ENCODE measurements at places on chromosomes 6 and 20.

GRCh38 chr6:36289281-36289878, 19.5 kb downstream of the PNPLA1 start:
- no peak for DNase-seq

DNA sequence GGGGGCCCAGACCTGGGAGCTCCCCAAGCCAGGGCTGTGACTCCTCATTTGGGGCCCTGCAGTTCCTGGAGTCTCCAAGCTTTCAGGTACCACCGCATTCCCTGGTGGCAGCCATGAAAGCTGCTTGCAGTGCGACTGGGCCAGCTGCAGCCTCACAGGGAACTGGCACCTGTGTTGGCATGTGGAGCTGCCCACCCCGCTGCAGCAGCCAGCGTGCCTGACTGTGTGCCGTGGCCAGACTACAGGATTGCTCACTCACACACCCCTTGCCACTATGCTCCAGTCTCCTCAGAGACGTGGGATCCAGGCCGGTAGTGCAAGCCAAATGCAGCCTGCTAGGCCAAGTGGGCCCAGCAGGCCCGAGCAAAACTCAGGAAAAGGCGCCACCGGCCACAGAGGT, 450.7 kb downstream of the COL12A1 start:
- no peak for DNase-seq

GRCh38 chr6:15819226-15819625, 156.4 kb upstream of the DTNBP1 start:
- DNase-seq, result no peak

GRCh38 chr6:99016355-99016754, 68.6 kb upstream of the FBXL4 start:
- no peak for DNase-seq

DNA sequence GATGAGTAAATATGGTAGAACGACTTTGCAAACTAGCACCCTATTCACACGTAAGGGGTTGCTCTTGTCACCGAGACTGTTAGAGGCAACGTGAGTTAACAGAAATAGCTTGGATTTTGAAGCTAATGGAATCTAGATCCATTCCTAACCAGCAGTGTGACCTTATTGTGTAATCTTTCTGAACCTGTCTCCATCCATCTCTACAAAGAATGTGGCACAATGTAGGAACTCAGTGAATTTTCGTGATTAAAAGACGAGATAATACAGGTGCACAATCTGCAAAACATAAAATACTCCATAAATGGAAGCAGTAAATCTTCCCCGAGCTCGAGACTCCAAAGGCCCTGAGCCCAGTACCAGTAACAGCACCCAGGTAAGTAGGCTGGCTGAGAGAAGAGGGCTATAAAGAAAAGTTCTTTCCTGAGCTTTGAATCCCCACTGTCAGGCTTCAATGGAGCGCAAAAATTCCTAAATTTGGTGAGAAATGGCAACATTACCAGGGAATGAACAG, 801 bp upstream of the KIFC1 start:
- DNase-seq, result no peak

GRCh38 chr6:3386374-3386857, 70.4 kb downstream of the SLC22A23 start:
- DNase-seq, result no peak

DNA sequence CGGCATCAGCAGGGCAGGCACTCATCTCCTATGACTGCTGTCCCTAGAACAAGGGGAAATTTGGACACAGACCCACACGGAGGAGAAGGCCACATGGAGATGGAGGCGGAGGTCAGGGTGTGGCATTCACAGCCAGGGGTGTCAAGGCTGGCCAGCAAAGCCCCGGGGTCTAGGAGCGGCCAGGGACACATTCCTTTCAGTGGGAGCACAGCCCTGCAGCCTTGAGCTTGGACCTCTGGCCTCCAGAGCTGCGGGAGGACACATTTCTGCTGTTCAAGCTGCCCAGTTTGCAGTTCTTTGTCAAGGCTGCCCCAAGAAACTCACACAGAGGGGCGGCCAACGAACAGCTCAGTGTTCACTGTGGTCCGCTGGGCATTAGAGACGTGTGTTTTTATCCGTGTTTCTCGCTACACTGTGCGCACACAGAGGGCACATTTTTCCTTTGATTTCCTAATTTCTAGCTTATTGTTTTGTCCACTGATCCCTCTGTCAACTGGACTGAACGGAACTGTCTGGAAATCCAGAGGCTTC, 93.4 kb upstream of the MPC1 start:
- DNase-seq, result no peak

All from H54 (cell line).